ENCODE measurements at places on chromosomes 7 and 10.

DNA sequence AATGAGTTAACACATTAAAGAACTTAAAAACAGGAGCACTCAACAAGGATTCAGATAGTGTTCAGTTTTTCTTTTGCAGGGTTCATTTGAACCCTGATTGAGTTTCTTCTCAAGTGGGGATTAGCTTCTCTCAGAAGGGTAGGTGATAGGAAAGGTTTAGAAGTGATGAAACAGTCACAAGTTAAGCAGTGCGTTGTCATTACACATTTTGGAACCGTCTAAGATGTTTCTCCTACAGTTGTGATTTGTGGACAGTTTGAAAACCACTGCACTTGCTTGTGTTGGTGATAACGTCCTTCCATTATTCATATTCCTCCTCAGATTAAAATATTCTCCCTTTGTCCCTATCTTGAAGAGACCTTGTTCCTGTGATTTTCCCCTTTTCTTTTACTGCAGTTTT, 2.7 kb downstream of the STMP1 start:
- no peak for DNase-seq

DNA sequence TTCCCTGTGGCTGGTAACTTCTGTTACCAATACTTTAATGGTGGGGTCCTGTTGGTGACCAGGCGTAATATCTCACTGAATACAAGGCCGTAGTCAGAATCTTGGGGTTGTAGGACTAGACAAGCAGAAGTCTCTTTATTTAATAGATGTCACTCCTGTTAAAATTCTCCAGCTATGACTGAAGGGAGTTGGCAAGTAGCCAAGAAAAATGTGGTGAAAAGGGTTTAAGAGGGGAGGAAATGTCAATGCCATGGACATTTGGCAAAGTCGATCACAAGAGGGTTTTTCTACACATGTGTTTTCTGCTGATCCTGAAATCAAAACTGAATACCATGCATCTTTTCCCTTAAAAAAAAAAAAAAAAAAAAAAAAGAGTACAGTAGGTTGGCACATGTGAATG, 533.5 kb downstream of the AUTS2 start:
- no peak for DNase-seq

DNA sequence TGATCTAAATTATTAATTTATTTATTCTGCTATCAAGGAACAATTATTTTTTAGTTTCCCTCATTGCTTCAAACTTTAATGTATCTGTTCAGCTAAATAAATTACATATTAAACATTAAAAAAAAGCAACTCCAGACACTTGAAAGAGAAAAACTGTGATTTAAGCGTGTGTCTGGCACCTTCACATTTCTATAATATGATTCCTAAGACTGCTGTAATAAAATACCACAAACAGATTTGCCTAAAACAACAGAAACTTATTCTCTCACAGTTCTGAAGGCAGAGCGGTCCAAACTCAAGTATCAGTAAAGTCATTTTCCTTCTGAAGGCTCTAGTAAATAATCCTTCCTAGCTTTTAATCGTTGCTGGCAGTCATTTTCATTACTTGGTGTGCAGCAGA, 580.4 kb upstream of the KCND2 start:
- no peak for DNase-seq

DNA sequence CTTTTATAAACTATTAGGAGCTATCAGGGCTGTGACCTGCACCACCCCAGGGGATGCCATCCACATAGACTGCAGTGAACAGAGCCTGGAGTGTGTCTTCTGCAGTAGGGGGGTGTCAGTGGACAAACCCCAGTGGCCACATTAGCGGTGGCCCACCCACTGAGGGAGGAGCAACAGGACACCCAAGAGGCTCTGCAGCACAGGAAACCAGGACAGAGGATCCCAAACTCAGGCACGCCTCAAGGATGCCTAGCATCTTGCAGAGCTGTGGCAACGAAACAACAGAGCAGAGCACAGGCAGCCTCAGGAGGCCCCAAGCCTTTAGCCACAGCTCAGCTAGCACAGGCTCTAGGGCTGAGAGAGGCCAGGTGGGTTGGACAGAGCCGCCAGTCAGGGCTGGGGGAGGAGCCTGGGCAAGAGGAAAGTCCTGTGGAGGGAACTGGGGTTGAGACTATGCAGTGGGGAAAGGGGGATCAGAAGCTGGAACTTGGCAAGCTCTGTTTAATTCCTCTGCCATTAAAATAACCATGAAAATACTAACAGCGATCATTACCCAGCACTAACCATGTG, 53.8 kb downstream of the GRID1 start:
- DNase-seq: no peak

- no peak for DNase-seq
These were observed 254.6 kb downstream of the TNS3 start for GRCh38 chr7:47327346-47327697.

DNA sequence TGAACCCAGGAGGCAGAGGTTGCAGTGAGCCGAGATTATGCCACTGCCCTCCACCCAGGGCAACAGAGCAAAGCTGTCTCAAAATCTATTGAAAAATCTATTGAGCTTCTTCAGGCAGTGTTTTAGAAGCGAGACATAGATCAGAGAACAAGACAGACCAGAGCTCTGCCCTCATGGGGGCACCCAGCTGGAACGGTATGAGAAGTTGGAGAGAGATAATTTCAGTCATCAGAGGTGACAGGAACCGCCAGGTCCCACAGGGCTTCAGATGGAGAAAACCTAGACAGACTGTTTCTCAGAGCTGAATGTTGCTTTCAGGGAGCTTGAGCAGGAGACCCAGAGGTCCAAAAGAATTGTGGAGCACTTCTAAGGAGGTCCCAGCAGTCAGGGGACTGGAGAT, 14.2 kb upstream of the GTF2IRD1 start:
- DNase-seq: no peak

DNA sequence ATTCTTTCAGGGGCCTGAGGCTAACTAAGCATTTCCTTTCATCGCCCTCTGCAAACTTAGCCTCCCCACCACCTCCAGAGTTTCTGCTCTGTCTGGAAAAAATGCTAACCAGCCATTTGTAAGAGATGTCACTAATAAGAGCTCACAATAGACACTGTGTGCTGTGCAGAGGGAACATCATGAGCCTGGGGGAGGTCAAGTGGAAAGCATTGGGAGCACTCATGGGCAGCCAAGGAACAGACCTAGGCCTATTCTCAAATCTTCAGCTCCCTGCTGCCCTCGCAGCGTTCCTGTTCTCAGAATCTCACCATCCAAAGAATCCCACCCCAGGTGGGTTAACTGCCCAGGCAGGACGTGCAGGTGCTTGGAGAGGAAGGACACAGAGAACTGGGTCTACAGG, 27.1 kb upstream of the GPAM start:
- DNase-seq: no peak

DNA sequence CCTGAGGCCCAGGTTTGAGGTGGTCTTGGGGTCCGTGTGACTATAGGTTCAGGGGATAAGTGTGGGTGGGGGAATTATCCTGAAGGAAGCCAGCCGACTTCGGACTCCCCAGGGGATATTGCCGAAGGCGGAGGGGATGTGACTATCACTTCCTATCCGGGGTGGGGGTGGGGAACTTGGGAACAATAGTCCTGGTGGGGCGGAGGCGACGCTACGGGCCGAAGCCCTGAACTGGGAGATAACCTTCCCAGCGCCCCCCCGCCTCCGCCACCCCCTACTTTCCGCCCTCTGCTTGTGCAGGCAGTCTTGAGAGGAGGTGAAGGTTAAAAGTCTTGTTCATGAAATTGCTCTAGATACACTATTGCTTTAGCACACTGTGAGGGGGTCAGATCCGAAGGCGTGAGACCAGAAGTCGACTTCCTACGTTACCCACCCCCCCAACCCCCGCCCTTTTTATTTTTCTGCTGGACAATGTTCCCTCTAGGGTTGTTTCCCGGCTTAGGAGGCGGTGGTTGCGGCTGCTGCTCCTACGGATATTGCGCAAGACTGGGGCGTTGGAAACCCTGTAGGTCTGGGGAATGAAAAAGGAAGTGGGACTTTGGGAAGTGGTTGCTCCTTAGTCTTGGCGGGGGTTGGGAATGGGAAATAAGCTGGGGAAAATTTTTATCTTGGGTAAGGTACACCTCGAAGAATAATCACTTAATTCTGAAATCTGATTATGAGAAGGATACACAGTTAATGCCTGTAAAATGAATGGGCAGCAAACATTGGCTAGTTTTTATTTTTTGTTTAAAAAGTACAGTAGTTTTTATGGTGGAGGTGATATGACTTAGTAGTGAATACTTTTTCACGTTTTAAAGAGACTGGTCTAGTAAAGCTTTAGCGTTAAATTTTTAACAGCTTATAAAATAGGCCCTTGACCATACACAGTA, 1.5 kb downstream of the PTPN12 start:
- no peak for DNase-seq

DNA sequence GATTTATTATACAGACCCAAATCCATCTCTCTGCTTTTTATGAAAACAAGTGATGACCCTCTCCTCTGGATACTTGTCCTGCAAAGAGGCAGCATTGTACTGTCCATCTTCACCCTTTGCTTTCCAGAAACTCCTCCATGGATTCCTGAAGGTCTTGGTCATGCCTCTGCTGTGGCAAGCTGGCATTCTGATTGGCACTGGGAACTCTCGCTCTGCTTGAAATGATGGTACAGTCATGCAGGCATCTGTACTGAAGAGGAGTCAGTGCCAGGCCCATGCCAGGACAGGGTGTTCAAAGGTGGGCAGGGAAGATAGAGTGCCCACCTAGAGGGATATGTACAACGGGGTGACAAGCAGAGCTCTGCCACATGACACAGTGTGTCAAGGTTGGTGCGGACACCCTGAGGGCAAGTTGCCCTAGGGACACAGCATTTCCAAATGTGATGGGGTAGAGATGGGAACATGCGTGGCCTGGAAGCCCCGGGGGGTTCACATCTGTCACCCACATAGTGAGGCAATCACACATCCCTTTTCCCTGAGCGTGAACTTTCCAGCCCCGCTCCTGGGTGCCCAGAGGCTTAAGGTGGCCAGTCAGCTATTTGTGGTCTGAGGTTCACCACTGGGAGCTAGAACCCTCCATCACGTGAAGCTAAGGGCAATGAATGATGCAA, 235.7 kb upstream of the TCERG1L start:
- no peak for DNase-seq

DNA sequence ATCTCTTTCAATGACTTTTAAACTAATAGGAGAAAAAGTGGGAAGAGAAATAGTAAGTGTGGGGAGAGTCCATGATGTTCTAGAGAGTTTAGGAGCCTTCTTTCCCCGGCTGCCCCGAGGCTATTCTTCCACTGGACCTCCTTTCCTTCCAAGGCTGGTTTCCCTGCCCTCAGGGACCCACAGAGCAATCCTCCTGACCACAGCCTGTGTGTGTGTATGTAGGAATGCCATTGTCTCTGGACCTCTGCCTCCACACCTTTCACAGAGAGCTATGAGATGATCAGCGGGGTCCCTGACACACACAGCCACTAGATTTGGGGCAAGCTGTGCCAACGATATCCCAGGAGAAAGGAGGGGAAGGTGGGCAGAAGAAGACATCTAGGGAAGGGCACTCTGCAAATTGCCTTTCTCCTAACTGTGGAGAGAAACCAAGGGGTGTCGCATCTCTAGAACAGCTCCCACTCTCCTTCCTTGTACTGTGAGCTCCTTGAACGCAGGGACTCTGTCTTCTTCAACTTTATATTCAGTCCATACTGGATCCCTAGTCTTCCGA, 13.3 kb upstream of the CHCHD3 start:
- no peak for DNase-seq

- no peak for DNase-seq
These were observed 47.2 kb downstream of the NEURL1 start for GRCh38 chr10:103540722-103541121.

- no peak for DNase-seq
These were observed 98.9 kb downstream of the MKX start for GRCh38 chr10:27646604-27647175.

- DNase-seq: no peak
These were observed 139.1 kb upstream of the SORCS3 start for GRCh38 chr10:104501864-104502579.

- DNase-seq: no peak
These were observed at the start of gene HMX3 for GRCh38 chr10:123135415-123136141. Gene HMX3 (plus strand): TSS chr10:123135970. CDS start chr10:123136051, 81 bp downstream.

- no peak for DNase-seq
These were observed 516.4 kb downstream of the PCDH15 start for GRCh38 chr10:54284526-54285193.

DNA sequence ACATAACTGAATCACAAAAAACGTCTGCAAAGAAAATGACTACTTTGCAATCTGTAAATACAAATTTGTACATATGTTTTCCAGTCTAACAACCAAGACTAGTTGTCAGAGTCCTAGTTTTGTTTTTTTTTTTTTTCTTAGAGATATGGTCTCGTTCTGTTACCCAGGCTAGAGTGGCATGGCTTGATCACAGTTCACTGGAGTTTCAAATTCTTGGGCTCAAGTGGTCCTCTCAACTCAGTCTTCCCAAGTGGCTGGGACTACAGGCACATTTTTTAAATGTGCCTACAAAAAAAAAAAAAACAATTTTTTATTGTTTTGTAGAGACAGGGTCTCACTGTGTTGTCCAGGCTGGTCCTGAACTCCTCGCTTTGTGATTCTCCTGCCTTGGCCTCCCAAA, 70.8 kb downstream of the ORC5 start:
- no peak for DNase-seq

DNA sequence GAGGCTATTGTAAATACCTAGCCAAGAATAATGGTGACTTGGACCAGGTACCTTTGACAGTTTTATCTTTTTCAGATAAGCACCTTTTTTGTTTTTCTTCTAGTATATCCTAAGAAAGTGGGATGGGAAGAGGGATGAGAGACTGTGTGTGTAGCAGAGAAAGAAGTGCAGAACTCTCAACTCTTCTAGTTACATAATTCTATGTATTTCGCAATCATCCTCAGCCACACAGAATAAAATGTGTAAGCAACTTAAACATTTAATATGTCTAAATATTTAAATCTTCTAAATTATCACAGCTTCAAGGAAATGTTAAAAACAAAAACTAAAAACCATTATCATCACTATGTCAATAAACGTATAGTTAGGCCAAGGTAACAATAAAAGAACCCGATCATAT, 42.6 kb upstream of the GSAP start:
- no peak for DNase-seq

DNA sequence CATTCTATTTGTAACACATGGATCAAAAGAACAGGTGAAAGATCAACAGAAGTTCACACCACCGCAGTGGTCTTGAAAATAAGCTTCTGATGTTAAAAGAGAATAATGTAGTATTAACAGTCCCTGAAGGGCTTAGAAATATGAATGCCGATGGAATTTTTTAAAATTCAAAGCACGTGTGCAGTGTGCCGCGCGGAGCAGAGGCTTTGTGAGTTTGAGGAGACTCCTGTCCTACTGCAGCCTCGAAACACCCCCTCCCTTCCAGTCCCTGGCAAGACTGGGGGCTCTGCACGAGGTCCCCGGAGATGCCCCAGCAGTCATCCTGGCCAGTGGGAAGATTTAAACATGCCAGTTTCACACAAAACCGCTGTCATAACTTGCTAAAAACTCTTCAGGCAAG, 196.6 kb downstream of the DIP2C start:
- DNase-seq: no peak

GRCh38 chr7:70614237-70615045, 517.5 kb upstream of the GALNT17 start:
- no peak for DNase-seq
